CD4-positive, CD25-positive, alpha-beta regulatory T cell (primary cell): ENCODE measurements at places on chromosomes 11 and 22.
A peak's percentile ranks its signal among the peaks of the same experiment; 100 is the strongest.

DNA sequence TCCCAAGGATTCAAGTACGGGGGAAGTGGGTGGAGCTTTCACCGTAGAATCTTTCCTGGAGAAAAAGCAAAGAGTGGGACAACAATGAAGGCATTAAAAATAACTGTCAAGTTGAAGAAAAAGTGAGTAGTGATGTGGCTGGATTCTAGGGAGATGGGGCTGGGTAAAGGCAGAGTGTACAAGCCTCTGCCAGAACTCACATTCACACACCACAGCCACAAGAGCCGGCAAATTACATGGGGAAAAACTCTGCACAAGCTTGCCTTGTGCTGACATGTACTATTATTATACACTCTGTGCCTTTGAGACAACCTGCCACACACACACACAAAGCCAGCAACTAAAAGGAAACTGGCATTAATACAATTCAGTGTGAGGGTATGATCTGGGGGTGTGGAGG, 182.6 kb downstream of the LARGE1 start:
- DNase-seq, result no peak

- DNase-seq, result no peak
Measured at GRCh38 chr11:118401880-118402590, 629 bp downstream of the ATP5MG start.

GRCh38 chr22:35729309-35729698, 11.6 kb downstream of the APOL5 start:
- no peak for DNase-seq

DNA sequence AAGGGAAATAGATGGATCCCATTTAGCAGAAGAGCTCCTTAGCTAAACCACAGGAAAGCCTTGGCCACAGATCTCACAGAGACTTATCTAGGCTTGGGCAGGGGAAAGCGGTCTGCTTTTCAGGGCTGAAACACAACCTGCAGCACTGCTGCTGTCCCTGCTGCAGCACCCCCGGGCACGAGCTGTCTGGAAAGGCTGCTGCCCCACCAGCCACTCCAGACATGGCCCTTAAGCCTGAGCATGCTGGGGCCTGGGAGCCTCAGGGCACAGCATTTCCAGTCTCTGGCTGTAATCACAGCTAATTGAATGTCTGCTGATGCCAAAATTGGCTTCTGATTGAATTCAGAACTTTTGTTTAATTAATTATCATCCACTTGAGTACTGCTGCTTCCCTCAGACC, 115.0 kb downstream of the TMPRSS5 start:
- no peak for DNase-seq

DNA sequence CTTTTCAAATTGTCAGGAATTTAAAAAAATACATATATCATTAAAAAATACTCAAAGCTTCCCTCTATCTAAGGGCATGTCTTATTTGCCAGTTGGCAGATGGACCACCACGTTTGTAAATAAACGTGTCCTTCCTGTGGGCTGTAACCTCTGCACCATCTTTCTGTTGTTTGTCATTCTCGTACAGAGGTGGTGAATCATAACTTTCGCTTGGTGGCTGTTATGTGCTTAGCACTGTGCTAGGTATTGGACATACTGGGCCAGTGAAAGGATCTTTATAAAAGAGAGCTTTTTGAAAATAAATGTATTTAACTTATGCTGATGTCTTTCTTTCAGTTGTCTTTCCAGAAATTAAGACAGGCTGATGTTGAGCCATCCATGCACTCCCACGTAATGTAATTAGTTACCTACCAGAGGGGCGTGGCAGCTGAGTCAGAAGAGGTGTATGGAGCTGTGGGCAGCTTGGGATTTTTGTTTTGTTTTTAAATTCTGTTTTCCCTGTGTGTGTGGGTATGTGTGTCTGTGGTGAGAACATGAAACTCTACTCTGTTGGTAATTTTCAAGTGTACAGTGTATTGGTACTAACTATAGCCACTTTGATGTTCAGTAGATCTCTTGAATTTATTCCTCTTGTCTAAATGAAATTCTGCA, 62.7 kb downstream of the TECTA start:
- DNase-seq, result no peak

- DNase-seq, result peak; percentile 73
Measured at GRCh38 chr22:39148727-39149535, 3.5 kb downstream of the CBX7 start.

DNA sequence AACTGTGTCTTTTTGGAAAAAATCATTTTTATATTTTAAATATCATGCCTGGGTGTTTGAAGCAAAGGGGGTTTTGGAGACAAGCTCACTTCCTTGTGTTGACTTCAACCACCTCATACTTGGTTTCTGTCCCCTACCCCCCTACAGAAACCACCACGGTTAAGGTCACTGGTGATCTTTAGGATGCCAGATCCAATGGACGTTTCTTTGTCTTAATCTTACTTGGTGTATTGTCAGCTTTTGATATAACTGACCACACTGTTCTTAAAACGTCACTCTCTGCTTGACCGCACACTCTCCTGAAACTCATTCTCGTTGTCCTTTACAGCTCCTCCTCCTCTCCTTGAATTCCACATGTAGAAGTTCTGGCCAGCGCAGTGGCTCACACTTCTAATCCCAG, 34.8 kb upstream of the SWAP70 start:
- DNase-seq, result no peak

- DNase-seq, result no peak
Measured at GRCh38 chr11:1746956-1747752, 3.2 kb downstream of the IFITM10 start.

- no peak for DNase-seq
Measured at GRCh38 chr22:32494971-32495370, 20.4 kb downstream of the FBXO7 start.

GRCh38 chr11:81070948-81071347, 1630.1 kb upstream of the TENM4 start:
- DNase-seq, result no peak

DNA sequence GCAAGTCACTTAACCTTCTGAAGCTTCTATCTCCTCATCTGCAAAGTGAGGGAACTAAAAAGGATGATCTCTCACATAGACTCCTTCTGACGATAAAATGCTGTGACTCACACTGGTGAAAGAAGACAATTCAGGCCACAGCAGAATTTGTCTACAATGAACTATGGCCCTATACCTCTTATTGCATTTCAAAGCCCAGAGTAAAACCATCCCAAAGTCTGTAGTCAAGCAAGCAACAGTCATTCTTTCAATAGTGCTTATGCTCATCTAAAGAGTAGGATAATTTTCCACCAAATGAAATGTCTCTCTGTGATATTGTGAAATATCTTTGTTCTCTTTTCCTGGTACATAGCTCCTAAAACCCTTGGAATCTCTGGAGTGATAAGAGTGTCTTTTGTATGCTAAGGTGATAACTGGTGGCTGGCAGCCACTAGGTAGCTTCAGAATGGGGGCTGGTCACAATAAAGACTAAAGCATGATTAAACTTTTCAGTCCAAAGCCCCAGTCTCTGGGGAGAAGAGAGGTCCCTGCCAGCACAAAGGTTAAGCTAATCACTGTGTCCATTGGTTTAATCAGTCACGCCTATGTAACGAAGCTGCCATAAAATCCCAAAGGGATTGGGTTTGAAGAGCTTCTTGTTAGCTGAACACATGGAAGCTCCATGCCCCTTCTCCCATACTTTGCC, 30.8 kb downstream of the SYTL2 start:
- no peak for DNase-seq

DNA sequence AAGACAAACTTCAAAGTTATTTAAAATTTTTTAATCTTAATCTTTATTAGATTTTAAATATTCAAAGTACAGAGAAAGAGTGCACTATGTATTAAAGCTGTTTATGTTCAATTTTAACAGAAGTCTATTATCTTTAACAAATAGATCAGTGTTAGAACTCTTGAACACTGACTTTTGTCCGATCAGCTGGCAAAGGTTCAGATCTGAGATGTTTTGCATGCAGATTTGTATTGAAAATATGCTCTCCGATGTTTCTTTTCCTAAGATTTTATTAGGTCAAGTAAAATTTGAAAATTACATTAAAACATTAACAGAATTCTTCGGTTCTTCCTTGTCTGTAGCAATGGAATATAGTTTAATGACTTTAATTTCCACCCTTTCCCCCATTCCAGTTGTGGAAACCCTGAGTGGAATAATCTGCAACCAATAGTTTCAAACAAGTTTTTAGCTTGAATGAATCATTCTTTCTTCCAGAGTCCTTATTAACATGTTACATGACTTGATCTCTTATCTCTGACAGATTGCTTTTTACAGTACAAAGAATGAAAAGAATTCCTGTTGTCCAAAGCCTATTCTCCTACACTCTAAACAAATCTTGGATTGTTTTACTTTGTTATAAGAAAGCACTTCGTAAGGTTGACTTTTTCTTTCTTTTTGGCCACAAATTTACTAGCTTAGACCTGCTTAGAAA, 11.4 kb upstream of the TCP11L1 start:
- no peak for DNase-seq

DNA sequence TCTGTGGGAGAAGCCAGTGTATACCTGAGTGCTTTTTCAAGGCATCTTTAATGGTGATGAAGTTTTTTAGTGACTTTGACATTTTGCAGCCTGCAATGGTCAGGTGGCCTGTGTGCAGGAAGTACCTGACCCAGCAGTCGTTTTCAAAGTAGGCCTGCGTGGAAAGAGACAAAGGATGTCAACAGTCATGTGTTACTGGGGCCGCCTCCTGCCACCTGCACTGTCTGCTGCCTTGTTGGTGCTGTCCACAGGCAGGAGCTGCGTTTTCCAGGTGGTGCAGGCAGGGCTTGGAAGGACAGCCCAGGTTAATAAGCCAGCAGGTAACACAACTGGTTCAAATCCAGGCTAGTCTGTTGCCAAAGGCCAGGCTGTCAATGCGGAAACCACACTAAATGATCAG, 26.5 kb upstream of the NAP1L4 start:
- peak; percentile 44 for DNase-seq

GRCh38 chr22:39388261-39389011, 11.1 kb upstream of the TAB1 start:
- peak; percentile 90 for DNase-seq

DNA sequence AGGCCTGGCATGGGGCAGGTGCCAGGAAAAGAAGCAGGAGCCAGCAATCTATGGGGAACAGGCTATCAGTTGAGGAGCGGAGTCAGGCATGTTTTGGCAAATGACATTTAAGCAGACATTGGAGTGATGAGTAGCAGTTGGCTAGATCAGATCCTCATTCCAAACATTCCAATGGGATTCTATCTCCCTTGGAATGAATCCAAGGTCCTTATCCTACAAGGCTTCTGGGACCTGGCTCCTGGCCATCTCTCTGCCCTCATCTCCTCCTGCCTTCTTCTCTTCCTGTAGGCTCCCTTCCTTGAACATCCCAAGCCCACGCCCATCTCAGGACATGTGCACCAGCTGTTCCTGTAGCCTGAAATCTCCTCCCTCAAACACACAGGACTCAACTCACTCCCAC, 1074.5 kb downstream of the TBC1D22A start:
- no peak for DNase-seq

DNA sequence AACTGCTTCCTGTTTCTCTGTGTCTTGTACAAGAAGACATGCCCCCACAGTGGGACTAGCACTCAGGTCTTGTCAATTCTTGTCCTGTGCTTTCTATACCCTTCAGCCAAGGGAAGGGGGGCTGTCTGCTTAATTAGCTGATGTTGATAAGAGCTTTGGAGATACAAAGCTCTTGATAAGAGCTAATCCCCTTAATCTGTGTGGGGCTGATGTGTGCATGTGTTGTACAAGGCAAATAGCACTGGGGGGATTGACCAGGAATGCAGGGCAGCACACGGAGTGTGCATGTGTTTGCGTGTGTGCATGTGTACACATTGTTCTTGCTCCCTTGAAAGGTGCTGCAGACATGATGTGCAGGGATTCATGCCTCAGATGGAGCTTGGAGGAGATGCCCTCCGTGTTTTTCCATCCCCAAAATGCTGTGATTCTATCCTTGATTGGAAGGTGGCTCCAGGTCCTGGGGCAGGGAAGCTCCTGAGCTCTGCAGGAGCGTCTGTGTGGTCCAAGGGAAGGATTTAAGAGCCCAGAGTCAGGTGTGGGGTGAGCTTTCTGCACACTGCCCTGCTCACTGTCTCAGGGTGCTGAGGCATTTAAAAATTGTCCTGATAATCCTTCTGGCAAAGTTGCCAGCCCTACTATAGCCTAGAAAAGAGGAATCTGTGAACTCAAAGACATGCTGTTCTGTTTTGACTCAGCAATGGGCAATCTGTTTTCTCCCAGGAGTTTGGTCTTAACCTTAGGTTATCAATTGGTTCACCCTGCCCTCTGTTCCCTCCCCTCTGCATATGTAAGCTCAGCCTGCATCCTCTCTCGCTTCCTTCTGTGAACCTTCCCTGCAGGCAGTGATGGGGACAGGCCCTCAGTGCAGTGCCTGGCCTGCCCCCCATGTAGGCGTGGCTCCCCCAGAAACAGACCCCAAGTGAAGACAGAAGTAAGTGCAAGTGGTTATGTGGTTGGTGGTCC, 102.0 kb downstream of the GRIK4 start:
- DNase-seq, result no peak

DNA sequence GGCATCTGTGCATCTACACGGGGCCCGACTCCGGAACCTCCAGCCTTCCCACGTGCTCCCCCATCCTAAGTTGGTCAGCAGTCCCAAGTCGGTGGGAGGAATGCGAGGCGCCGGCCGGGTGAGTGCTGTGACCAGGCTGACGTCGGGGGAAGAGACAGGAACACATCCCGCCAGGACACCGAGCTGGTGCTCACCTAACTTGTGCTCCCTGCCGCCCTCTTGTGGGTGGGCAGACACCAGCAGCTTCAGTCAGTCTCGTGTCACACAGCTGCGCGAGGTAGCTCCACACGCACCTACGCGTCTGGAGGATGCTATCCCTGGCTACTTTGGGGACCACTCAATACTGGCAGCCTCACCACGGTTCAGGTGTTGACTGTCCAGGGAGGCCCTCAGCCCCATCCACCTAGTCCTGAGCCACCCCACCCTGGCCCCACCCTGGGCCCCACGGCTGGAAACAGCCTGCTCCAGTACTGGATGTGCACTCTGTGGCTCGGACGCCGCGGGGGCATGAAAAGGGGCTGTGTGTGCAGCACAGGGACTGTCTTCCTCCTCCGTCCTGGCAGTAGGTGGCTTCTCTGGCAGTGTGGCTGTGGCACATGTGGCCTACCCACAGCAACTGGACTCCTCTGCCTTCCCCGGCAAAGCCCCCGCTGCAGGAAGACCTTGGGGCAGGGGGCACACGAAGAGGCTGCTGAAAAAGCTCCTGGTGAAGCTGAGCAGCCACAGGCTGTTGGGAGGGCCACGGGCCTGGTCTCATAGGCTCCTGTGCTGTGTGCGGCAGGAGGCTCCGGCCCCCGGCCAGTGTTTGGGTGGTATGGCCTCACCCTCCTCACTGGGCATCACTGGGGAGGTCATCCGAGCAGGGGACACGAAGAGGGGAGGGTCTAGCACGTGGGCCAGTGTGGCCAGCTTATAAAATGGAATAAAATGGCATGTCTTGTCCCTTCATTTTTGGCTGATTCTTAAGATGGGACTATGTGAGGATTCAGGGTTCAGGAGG, 11.2 kb upstream of the BID start:
- DNase-seq, result peak; percentile 64

- no peak for DNase-seq
Measured at GRCh38 chr22:45533703-45534102, 31.0 kb downstream of the FBLN1 start.

GRCh38 chr11:67227726-67228125, 38.5 kb upstream of the GRK2 start:
- DNase-seq, result no peak

GRCh38 chr22:37225481-37225880, 13.2 kb upstream of the SSTR3 start:
- DNase-seq, result no peak

- DNase-seq, result no peak
Measured at GRCh38 chr22:33443683-33444082, 385.5 kb upstream of the SYN3 start.
